ENCODE measurements at places on chromosomes 7 and 10.

- DNase-seq: no peak
Measured at GRCh38 chr7:52498366-52498765, 537.1 kb upstream of the POM121L12 start.

- no peak for DNase-seq
Measured at GRCh38 chr7:21568762-21569161, 25.9 kb downstream of the DNAH11 start.

- DNase-seq: no peak
Measured at GRCh38 chr10:124221356-124222317, 128.2 kb upstream of the CHST15 start.

DNA sequence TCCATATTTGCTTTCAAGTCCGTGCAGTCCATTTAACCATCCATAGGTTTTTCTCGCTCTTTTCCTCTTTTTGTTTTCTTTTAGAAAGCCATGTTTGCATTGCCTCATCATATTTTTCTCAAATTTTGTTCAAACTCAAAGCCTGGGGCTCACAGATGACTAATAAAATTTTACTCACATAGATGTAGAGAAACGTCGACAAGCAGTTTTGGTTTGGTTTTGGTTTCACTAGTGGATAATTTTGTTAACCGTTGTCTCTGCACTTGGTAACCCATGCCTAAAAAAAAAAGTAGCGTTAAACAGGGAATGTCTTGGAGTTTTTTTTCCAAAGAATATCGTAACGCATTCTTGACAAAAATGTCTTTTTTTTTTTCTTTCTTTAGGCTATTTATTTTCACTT, 344.2 kb upstream of the GALNT17 start:
- peak; percentile 64 for DNase-seq

GRCh38 chr10:132328738-132329137, 3.3 kb upstream of the LRRC27 start:
- DNase-seq: no peak

GRCh38 chr7:101680406-101681145, 51.5 kb upstream of the MYL10 start:
- no peak for DNase-seq

GRCh38 chr10:86389441-86390193, 23.0 kb upstream of the GRID1 start:
- DNase-seq: no peak

DNA sequence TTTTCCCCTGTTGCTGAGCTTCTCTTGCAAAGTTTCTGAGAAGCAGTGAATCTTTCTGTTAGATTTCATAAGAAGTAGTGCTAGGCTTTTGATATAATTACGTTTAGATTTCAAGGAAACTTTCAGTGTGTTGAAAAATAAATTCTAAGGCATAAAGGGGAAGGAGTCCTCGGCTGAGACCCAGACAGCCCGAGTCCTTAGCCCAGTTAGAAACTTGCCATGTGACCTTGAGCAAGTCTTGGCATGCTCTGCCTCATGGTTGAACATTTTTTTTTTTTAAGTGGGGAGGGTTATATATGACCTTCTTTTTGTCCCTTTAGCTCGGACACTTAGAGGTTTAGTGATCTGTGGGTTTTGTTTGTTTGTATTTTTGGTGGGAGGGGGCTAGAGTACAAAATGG, 117.5 kb downstream of the TCF7L2 start:
- DNase-seq: no peak

GRCh38 chr7:99120501-99120900, 23.4 kb downstream of the SMURF1 start:
- no peak for DNase-seq

GRCh38 chr7:143252006-143252405, 11.2 kb upstream of the GSTK1 start:
- no peak for DNase-seq

DNA sequence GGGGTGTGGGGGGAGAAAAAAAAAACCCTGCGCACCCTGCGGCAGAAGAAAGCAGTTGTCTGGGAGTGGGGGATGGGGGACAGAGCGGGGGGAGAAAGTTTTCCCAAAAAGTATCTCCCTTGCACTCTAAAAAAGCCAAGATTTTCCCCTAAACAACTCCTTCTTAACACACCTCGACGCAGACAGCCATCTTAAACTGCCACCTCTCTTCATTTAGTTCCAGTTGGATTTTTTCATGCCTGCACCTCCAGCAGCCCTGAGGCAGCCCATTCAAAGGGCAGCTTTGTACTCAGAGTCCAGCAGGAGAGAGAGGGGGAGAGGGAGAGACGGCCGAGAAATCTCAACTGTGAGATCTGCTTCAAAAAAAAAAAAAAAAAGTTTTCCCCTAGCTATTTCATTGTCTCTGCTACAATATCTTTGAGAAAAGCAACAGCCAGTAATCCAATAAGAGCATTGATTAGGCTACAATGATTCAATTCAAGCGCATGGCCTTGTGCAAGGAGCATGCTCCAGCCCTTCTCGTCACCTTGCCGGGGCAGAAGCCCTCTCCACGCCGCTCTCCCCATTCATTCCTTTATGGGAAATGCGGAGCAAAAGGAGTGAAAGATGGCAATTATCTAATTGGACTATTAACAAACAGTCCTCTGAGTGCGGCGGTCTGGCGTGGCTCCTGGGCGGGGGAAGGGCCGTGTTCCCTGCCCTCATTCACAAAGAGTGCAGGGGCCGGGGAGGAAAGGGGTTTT, 939 bp upstream of the VAX1 start:
- no peak for DNase-seq

DNA sequence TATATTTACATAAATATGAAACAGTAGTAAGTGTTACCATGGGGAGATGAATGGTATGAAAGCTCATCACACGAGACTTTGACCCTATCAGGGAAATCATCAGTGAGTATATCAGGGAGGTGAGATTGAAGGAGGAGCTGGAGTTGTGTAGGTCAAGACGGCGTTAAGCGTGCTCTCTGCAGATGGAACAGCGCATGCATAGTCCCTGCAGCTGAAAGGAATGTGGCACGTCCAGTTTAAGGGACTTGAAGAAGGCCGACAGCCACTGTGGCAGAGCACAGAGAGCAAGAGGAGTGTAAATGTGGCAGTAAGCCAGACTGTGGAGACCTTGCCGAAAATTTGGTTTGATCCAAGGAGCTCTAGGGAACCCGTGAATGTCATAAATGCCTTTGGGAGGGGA, 38.9 kb downstream of the POU6F2 start:
- no peak for DNase-seq

DNA sequence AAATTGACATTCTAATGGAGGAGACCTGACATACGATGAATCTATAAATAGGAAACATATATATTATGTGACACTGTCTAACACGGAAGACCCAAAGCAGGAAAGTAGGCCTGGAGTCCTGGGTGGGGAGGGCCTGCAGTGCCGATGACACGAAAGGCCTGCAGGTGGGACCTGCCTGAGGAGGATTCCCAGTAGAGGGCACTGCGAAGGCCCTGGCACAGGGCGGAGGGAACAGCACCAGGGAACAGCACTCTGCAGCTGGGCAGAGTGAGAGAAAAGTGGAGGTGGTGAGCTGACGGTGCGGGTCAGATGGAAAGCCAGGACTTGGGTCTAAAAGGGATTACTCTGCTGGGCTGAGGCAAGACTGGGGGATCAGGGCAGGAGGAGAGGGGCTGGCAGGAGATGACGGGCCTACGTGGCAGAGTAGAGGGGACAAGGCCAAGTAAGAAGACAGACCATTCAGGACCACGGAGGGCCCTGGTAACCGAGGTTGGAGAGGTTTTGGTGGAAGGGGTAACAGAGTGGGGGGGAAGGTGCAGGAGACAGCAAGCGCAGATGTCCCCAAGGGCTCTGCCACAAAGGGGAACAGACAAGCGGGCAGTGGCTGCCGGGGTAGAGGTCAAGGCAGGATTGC, 8.1 kb downstream of the ZNF746 start:
- DNase-seq: no peak

DNA sequence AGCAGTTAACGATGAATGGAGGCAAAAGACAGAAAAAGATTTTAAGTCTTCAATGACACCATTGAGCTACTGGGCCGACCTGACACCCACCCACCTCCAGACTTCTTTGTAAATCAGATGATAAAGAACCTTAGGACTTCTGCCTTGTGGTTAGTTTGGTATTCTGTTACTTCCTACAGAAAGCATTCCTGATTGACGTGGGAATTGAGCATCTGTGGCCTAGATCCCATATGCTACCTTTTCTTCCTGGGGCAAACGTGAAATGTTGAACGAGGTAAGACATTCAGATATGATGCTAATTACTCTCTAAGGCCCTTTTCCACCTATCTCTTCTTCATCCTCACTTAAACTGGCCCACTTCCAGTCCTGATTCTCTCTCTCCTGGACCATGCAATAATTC, 10.2 kb downstream of the PRLHR start:
- DNase-seq: no peak

DNA sequence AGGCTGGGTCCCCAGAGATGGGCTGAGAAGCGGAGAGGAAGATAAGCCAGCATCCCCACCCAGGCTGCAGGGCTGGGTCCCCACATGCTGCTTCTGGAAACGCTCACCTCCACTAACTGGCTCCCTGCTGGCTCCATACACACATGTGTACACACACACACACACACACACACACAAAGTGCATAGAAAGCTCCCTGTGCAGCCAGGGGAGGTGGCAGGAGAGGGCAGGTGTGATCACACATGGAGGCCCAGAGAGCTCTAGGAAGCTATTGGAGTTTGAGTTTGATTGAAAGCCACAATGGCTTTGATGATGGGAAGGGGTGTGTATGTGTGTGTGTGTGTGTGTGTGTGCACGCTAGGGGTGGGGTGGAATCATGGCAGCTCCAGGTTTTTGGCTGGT, 29.3 kb downstream of the CXCL12 start:
- no peak for DNase-seq

- DNase-seq: no peak
Measured at GRCh38 chr10:63214571-63214970, 81.4 kb downstream of the NRBF2 start.

- DNase-seq: no peak
Measured at GRCh38 chr10:12344375-12345110, 4.8 kb upstream of the CAMK1D start.

DNA sequence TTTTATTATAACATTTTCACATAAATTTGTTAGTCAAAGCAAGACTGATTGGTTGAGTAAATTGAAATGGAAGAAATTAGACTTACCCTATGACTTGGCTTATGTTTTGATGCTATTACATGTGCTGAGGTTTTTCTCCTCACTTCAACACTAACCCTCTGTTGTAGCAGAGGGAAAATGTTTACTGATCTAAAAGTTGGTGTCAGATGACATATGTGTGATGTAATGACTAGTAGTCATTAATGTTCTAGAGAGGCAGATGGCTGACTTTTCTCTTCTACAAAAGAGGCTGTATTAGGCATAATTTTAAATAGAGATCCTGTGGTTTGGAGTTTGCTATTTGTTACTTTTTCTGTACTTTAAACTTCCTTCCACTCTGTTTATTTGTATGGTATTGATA, 266.0 kb downstream of the BBS9 start:
- DNase-seq: no peak

DNA sequence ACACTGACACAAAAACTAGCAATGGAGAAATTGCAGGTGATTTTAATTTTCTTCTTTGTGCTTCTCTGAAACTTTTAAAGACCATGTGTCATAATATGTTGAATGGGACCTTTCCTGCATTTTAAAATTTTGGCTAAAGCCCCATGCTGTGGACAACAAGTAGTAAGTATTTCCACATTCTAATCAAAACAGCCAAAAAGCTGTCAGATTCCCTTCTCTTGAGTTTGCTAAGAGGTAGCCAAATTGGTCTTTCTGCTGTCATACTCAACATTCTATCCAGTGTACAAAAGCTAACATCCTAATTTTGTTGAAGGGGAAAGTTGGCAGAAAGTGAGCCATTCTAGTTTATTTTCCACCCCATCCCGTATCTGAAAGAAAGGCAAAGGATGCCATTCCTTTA, 447.6 kb downstream of the TFEC start:
- DNase-seq: no peak

- no peak for DNase-seq
Measured at GRCh38 chr10:100374200-100374655, 27.2 kb downstream of the SCD start.

DNA sequence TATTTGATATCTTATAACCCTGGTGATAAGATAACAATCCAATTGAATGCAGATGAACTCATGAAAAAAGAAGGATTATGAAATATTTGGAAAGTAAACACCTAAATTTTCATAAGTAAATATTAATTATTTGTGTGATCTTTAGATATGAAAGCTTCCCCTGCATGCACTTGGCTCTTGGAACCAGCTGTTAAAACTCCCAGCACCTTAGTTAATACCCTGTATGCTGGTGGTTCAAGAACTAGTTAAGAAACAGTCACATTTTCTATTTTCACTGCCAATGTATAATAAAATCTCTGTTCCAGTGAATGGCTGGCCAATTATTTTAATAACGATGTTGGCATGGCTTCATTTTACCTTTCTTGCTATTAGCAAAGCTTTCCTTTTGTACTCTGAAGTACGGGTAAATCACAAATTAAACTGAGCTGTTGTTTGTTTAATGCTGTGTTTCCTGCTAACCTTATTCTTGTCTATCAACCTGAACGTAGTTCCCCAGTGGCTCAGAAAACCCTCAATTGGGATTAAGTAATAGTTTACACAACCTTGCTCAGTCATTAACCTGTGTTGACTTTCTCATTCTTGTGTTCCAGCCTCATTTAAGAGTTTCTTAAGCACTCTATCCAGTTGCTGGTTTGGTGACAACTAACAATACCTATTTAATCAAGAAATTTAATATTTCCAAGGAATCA, 38.9 kb downstream of the MET start:
- no peak for DNase-seq

DNA sequence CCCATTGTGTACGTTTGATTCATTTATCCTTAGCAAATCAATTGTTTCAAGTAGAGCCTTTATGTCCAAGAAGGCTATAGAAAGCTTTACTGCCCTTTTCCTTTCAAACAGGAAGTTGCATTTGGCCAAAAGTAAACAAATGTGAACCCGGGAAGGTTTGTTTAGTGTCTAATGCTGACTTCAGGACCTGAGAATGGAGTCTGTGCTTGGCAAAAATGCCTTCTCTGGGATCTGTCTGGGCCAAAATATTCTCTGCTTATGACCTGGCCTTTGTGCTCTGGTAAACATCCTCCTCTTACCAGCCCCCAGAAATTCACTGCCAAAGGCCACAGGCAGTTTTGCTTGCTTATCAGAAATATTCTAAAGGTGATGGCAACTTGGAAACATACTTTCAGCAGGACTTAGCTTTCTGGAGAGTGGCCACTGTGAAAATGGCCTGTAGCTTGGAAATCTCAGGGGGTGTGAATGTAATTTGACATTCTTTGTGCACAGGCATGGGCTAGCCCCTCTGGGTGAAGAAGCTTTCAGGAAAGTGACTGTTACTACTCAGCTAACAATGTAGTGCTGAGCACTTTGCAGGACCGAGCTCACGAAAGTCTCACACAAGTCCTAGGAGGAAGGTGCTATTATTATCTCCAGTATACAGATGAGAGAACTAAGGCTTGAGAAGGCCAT, 199.5 kb downstream of the PTEN start:
- DNase-seq: no peak
